Neural crest cell (in vitro differentiated cells): ENCODE measurements at places on chromosomes 7 and 10.

DNA sequence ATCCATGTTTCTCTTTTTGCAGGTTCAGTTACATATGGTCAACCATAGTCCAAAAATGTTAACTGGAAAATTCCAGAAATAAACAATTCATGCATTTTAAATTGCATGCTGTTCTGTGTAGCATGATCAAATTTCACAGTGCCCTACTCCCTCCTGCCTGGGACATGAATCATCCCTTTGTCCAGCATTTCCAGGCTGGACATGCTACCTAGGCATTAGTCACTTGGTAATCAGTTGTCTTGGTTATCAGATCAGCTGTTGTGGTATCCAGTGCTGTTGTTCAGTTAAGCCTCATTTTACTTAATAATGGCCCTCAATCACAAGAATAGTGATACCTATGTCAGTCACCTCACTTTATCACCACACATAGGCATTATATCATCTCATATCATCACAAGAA is 7.3 kb upstream of the PNLIP start:
- no peak for DNase-seq

- DNase-seq: no peak
Measured at GRCh38 chr7:107686816-107687387, 26.3 kb downstream of the SLC26A4 start.

GRCh38 chr10:86682675-86683074 is 14.4 kb downstream of the LDB3 start:
- no peak for DNase-seq

DNA sequence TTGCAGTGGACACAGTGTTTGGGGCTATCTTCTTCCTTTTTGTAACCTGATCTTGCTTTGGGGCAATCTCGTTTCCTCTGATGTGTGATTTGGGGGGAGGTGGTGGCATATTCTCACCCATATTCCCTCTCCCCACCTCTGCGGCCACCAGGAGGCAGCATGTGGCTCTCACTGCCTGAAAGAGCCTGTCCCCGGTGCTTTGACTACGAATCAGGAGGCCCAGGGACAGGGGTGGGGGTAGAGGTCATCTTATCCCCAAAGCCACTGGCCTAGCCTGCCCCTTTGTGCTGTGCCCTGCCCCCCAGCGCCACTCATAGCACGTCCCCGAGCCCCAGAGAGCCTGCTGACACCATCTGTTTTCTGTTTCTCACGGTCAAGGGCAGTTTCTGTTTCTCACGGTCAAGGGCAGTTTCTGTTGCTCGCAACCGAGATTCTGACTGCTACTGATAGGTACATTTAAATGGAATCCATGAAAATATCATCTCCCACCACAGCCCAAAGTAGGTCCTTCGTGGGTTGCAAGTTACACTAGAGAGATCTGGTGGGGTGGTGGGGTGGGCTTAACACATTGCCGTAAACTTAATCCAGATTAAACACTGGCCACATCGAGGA is 28.2 kb downstream of the PHYH start:
- peak; percentile 50 for DNase-seq

- DNase-seq: no peak
Measured at GRCh38 chr7:96322373-96322695, 436 bp upstream of the SLC25A13 start.

- DNase-seq: no peak
Measured at GRCh38 chr7:135970045-135970444, 7.1 kb downstream of the MTPN start.

DNA sequence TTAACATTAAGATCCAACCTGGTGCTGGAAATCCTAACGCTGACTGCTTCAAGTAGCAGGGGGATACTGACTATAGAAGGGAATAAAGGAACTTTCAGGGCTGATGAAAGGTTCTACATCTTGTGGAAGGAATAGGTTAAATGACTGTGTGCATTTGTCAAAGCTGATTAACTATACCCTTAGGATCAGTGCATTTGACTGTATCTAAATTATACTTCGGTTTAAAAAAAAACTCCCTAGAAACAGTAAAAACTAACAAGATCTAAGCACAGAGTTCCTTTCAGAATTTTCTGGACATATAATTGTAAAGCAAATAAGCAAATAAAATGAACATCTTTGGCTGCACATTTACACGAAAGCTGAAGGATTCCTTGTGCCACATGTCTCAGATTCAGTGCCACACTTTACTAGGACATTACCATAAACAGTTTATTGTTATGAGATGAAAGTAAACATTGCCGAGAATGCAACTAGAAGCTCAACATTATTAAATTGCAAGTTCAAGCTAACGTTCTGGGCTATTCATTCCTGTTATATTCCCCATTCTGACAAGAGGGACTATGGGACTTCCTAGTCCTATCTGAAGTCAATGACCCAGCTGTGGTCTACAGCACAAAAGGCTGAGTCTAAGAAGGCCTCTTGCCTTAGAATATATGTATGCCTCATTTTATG is 20.7 kb downstream of the ANK3 start:
- no peak for DNase-seq

DNA sequence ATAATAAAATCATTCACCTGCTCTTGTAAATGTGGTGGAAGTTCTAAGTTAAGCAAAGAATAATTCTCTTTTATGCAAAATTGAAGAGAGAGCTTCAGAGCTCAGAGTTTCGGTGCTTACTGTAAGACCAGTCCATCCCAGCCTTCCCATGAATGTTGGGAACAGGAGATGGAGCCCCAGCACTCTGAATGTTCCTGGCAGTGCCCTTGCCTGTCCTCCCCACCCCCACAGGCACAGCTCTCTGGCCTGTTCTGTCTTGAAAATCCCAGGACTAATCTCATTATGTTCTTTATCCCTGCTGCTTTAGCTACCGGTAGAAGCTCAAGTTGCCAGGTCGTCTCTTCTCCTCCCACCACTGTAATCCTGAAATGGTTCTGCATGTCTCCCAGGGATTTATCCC is 29.1 kb upstream of the LHFPL3 start:
- DNase-seq: no peak

DNA sequence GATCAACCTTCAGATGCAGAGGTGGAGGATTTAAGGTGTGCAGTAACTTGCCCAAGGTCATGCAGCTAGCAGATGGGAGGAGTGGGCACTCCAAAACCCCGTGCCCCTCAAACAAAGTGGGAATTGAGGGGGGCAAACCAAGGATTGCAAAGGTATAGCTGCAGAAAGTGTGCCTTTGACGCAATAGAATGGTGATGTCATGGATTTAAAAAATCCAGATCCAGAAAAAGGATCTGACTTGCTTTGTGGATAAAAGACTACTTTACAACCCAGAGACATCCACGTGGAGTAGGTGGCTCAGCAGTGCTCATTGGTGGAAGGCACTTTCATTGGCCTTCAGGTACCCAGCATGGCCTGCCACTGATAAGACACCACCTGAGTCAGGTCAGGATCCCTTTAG is 15.7 kb upstream of the ADRB1 start:
- DNase-seq: no peak

DNA sequence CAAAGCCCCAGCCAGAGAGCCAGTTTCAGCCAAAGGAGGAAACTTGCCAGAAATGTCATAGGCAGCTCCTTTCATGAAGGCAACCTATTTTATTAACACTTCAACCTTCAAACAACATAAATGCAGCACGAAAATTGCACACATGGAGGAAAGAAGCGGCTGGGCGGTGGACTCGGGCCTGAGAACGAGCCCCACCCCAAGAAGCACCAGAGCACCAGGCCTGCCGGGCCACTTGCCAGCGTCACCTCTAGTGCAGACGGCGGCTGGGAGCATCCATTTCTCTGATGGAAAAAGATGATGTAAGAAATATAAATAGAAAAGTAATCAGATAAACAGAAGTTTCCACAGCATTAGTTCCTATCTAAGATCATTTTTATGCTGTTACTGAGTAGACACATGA is 100.0 kb downstream of the TCERG1L start:
- DNase-seq: no peak

DNA sequence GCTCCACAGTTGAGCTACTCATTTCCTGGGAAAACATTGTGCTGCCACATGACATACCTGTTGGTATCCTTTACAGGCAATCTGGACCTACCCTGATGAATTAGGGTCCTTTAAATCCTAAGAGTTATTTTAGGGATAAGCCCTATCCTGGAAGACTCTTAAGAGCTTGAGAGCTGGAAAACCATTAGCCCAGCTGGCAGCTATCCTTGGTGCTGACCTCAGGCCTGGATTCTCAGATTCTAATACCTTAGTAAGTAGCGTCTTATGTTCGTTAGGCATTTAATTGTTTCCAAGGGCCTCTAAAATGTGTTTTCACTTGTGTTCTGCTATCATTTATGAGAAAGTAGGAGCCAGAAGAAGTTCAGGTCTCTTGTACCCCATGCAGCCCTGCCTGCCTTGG is 93.0 kb upstream of the SORCS3 start:
- DNase-seq: no peak

DNA sequence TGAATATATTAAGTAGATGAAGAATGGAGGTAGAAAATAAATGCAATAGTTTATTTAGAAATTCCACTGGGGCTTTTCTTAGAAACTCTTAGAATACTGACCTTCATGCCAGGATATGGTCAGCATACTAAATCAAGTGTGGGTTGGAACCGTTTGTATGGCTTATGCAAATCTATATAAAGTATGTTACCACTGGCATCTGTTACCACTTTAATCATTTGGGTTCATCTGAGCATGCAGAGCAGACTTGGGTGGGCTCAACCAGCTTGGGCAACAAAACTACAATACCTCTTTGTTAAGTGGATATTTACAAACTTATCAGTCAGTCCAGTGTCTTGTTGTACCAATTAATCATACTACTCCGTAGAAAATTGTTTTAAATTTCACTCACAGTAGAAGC is 125.8 kb downstream of the CRPPA start:
- DNase-seq: no peak

DNA sequence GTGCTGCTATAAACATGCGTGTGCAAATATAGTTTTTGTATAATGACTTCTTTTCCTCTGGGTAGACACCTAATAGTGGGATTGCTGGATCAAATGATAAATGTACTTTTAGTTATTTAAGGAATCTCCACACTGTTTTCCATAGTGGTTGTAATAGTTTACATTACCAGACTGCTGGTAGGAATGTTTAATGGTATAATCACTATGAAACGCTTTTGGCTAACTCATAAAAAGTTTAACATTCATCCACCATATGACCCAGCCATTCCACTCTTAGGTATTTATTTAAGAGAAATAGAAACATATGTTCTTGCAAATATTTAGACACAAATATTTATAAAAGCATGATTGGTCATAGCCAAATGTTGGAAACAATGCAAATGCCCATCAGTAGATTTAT is 32.1 kb upstream of the TFEC start:
- no peak for DNase-seq

DNA sequence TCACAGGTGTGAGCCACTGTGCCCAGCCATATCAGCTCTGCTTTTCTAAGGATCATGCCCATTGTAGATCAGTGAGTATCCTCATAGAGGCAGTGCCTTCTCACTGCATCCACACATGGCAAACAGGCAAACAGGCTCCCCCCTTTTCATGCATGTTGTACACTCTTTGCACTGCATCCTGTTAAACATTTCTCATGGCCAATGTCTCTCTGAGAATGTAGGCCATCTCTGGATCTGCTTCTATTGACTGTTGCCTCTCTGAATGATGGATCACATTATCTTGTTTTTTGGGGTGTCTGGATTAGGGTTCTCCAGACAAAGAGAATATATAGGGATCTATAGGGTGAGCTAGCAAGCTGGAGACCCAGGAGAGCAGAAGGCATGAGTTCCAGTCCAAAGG is 13.1 kb upstream of the PPIA start:
- no peak for DNase-seq

GRCh38 chr7:82598958-82599357 is 155.4 kb upstream of the CACNA2D1 start:
- DNase-seq: no peak

DNA sequence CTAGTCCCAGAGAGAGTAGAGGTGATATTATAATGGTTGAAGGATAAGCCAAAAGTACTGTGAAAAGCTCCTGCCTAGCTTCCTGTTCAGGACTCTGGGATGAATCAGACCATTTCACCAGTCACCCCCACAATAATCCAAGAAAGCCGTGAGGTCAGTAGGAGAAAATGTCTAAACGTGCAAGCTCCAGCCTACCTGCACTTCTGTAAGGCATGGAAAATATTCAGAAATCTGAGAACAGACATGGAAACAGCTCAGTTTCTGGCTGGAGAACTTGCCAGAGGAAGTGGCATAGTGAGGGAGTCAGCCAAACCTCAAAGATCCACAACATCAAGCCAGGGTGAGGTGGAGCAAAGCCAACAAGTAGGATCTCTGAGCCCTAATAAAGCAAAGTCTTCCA is 58.2 kb downstream of the ELAPOR2 start:
- no peak for DNase-seq

DNA sequence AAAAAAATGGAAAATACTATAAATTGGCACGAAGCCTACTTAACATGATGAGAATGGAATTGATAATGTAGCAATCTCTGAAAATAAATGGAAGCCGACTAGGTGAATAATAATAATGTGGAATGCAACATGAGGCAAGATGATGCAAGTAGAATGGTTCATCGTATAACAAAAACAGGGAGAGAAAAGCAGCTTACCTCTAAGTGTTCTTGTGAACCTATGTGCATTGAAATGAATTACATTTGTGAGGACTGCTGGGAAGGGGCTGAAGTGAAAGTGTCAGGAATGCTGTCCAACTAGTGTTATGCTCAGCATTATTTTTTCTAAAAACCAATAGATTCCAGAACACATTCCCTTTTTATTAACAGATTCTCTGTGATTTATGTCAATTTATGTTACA is 440.6 kb upstream of the LRRN3 start:
- no peak for DNase-seq

GRCh38 chr7:145633513-145633912 is 483.1 kb upstream of the CNTNAP2 start:
- DNase-seq: no peak

DNA sequence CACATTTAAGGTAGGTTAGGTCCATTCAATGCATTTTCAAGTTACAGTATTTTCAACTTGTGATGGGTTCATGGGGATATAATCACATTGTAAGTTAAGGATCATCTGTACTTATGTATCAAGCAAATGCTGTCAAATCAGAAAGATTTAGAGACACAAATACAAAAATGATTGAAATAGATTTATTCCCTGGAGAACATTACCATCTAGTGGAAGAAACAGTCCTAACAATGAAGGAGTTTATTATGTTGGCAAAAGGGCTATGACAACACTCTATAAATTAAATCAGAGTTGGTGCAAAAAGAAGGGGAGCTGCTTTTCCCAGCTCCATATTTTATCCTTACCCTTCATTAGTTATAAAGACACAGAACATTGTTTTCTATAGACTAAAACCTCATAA is 69.0 kb downstream of the PRSS58 start:
- no peak for DNase-seq

GRCh38 chr7:121744319-121744718 is 128.6 kb upstream of the PTPRZ1 start:
- DNase-seq: no peak

DNA sequence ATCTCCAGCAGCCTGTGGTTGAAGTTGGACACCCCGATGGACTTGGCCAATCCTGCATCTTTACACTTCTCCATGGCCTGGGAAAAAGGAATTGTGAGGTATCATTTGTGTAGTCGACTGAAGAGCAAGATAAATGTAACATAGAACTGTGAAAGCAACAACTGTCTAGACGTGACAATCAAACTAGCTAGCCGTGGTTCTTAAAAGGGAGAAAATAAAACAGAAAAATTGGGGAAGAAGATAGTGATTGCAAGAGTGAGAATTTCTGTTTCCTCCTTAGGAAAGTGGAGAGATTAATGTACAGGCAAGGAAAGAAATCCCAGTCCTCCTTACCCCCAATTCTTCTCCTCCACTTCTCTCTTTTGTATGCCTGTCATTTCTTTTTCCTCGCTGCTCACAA is 5.0 kb downstream of the AKR1C2 start:
- DNase-seq: no peak

- no peak for DNase-seq
Measured at GRCh38 chr7:23334482-23335056, 35.4 kb downstream of the MALSU1 start.
